ENCODE measurements at places on chromosomes 2 and 18.
A peak's percentile ranks its signal among the peaks of the same experiment; 100 is the strongest.

DNA sequence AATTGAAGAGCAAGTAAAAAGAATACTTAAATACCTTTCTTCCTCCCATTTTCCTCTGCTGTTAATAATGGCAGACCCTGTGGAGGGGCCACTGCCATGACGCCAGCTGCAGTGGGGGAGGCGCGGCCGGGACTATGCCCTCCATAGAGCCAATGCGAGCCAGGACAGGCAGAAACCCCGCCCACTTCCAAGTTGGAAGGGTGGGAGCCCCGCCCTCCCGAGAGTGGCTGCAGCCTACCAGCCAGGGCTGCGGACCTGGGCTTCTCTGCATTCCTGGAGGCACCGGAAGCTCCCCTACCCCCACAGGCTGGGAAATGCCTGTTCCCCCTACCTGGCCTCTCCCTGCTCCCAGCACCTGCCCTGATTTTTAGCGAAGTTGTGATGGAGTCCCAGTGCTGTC is 439.4 kb upstream of the CDH19 start:
- DNase-seq = no peak

DNA sequence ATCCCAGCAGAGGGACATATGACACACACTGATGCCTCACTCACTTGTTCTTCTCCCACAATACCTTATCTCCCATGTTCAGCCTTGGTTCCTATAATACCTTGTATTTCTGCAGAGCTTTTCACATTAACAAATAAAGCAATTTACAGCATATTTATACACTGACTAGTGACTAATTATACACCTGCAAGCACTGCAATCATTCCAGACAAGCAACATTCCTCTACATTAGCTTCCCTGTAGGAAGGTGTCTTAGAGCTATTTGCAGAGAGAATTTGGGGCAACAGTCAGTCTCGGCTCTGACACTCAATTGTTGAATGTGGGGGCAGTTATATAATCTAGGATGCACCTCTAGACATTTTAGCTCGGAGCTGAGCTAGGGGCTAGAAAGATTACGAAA is 9.5 kb upstream of the INSIG2 start:
- DNase-seq = no peak

GRCh38 chr2:232365621-232366321 is 12.8 kb upstream of the ALPP start:
- peak; percentile 4 for DNase-seq

GRCh38 chr18:23270986-23271680 is 135.8 kb downstream of the CABLES1 start:
- DNase-seq = no peak

GRCh38 chr2:132901661-132902060 is 231.7 kb upstream of the LYPD1 start:
- no peak for DNase-seq

- no peak for DNase-seq
Measured at GRCh38 chr18:79406708-79407107, 11.0 kb downstream of the NFATC1 start.

GRCh38 chr18:64165906-64166305 is 17.0 kb upstream of the LINC00305 start:
- DNase-seq = no peak

DNA sequence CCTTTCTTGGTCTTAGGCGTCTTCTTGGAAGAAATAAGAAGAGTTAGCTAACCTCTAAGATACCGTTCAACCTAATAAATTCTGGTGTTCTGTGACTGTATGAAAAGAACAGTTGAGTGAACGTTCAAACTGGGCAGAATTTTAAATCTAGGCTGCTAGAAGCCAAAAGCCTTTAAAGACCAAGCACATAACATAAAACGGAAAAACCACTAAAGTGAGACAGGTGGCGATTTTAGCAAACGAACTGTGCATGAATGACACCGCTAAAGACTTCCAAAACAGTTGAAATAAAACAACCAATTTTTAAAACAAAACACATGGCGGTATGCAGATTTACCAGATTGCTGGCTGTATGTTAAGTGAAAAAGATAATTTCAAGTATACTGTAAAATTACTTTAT is 73.1 kb downstream of the GALNT13 start:
- DNase-seq = no peak

- DNase-seq = no peak
Measured at GRCh38 chr18:13433685-13434084, 215.1 kb downstream of the LDLRAD4 start.

GRCh38 chr2:117351396-117351795 is 463.1 kb upstream of the DDX18 start:
- DNase-seq = no peak

DNA sequence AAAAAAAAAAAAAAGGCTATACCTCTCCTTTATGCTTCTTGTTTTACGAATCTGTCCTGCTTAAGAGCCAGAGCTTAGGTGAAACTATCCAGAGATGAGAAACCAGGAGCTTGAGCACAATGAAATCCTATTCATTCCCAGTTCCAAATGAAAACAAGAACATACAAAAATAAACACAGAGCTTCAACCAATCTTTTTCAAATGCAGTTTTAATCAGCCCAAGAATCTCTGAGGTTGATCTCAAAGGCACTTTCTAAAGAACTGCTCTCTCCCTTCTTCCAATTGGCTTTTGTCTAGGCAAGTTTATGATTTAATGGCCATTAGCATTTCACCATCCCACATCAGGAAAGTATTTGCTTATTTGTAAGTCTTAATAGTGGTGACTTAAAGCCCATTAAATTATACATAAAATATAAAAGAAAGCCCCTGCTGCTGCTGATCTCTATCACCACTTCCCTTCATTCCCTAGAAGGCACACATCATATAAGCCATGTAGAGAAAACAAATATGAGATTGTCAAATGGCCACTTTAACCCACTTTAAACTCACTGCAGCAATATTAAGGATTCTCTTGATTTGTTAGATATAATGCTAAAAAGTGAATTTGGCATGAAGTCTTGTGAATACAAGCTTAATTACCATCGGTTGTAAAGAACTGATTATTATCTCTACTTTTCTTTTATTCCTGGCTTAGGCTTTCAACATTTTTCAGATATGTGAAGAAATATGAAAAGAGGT is 29.3 kb upstream of the SCN9A start:
- DNase-seq = no peak

DNA sequence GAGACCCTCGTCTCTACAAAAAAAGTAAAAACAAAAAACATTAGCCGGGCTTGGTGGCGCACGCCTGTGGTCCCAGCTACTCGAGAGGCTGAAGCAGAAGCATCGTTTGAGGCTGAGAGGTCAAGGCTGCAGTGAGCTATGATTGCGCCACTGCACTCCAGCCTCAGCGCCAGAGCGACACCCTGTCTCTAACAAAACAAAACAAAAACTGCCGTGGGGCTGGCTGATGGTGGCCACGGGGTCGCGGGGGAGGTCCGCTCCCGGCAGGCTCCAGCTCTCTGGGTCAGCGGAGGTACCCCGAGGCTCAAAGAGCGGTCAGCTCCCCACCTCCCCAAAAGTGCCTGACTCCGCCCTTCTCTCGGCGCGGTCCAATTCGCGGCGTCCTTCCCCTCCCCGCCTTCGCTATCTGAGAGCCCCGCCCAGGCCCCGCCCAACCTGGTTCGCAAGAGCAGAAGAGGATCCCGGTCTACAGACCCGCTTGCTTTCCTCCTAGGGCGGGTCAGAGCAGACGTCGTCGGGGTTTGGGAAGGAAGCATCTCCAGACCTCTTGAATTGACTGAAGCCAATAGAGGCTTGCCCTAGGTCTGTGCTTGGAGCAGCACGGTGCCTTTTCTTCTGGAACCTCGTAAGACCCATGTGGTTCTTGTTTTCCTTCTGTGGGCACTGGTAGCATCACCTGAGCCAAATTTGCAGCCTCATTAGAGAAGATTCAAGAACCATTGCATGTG is 7.8 kb downstream of the RAX start:
- no peak for DNase-seq

- no peak for DNase-seq
Measured at GRCh38 chr18:79111483-79111882, 42.3 kb downstream of the ATP9B start.

DNA sequence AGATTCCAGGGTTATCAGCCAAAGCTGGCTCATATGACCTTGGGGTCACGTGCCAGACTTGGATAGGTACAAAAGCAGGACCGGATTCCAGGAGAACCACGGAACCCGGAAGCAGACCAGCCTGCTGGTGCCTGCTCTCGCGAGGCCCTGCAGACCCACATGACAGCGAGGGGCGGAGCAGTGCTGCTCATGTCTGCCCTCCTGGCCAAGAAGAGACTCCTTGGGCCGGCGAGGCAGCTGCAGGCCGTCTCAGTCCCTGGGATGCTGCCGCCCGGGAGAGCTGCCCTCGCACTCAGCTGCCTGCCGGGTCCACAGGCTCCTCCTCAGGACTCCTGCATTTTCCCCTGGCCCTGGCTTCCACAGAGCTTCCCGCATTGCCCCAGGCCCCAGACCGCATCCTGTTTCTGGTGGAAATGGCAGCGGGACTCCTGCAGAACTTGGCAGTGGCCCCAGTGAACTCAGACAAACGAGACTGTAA is 739.5 kb downstream of the SOCS6 start:
- DNase-seq = no peak

DNA sequence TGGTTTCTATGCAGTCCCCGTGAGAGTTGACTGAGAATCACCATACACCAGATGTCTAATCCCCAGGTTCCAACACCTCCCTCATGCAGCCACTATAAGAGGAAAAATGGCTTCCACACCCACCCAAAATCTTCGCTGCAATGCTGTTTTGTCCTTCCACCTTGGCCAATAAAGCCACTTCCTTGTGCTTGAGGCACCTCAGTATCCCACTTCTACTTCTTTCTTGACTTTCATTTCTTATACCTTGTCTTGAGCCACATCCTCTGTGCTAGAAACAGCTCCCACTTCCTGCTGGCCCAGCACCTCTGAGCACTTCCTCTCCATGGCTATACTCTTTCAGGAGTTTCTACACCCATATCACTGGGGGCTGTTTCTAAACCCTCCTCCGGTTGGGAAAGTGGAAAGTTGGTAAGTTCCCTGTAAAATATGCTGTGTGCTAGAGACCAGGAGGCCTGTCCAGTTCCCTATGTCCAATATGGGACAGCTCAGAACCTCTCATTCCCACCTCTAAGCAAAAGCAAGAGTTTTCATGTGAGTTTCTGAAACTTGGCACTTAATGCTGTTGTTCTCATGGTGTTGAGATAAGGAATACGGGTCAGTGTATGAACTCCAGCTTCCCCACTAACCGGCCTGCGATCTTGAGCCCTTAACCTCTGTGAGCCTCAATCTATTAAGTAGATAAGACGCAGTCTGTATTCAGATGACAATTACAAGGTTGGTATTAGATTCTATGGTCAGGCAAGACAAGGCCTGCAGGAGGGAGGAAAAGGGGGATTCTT is 209.1 kb upstream of the ID2 start:
- no peak for DNase-seq

- no peak for DNase-seq
Measured at GRCh38 chr2:222025881-222026271, 272.9 kb downstream of the PAX3 start.

DNA sequence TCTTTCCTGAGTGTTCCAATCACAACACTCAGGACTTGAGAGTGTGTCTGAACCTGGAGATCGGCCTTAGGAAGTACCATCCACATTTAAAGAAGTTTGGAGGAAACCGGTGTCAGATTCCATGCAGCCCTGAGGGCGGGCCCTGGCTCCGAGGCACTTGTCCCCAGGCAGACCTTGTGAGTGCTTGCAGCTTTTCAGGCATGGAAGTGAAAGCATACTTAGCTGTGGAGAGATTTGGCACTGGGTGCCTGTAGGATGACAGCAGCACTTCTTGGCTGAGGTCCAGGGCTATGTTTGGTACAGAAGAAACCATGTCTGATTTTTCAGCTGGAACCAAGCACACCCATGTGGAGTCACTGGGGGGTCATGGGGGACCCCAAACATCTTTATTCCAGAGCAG is 230.8 kb downstream of the SEPTIN10 start:
- no peak for DNase-seq

DNA sequence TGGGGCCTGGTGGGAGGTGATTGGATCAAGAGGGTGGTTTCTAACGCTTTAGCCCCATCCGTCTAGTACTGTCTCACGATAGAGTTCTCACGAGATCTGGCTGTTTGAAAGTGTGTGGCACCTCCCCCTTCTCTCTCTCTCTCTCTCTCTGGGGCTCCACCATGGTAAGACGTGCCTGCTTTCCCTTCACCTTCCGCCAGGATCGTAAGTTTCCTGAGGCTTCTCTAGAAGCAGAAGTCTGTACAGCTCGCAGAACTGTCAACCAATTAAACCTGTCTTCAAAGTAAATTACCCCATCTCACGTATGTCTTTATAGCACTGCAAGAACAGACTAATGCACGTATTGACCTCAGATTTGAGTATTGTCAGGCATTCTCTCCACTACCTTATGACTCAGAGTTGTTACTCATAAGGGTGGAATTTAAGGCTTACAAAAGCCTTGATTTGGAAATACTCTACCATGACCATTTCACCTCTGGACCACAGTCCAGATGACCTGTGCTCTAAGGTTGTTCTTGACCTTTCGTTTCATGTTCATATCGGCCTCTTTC is 99.5 kb upstream of the AGAP1 start:
- no peak for DNase-seq

DNA sequence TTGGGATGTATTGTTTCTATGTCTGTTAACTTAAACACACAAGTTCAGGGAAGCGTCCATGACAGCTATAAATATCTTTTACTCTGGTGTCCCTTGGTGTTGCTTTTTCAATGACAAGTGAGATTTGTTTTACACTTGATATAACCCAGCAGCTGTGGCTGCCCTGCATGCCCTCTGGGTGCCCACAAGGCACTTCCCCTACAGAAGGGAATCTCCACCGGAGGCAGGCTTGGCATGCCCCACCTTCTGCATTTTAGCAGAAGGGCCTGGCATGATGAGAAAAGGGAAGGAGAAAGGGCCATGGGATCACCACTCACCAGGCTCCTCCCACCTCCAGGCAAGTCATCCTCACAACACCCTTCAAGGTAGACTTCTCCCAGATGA is 68.7 kb downstream of the TMEM247 start:
- DNase-seq = no peak

DNA sequence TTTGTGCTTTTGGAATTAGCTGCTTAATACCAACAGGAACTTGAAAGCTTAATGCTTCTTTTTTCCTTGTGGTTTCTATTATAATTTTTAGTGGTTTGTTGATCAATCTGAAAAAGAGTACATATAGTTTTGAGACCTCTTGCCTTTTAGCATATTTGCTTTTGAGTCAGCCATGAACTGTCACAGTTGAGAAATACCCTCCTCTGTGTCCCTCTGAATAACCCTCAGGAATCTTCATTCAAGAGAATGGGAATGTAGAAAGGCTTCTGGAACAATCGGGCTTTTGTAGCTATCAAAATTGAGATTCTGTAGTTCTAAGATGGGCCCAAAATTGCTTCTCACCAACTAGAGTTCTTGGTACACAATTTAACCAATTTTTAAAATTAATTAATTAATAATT is 451.1 kb upstream of the TRIB2 start:
- DNase-seq = no peak

All from KG1 (cell line).